Stimulated activated CD4-positive, alpha-beta T cell treated with anti-CD3 and anti-CD28 coated beads, Interleukin-1b, Interleukin-23, amount 100 ng/mL, for 1 hour (primary cell): ENCODE measurements at places on chromosomes 3 and 15.

- DNase-seq = peak; percentile 18
Observed at GRCh38 chr3:20043396-20043795, 3.1 kb downstream of the KAT2B start.

- no peak for DNase-seq
Observed at GRCh38 chr15:83919978-83920510, 266.1 kb downstream of the ADAMTSL3 start.

GRCh38 chr15:57184502-57184901 lies 191.8 kb upstream of the CGNL1 start:
- DNase-seq = no peak

DNA sequence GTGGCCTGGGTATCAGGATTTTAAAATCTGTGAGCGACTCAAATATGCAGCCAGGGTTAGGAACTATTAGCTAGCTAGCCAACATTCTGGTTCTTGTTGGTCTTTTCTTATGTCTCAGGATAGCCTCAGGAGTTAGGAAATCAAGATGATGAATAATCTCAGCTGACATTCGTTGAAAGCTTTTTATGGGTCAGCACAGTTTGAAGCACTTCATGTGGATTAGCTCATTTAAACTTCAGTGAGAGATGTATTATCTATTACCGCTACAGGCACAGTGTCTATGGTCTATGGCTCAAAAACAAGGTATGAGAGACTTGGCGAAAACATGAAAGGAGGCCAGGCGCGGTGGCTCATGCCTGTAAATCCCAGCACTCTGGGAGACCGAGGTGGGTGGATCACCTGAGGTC lies 187.5 kb upstream of the THRB start:
- no peak for DNase-seq

- no peak for DNase-seq
Observed at GRCh38 chr3:16075647-16076046, 98.8 kb upstream of the GALNT15 start.

DNA sequence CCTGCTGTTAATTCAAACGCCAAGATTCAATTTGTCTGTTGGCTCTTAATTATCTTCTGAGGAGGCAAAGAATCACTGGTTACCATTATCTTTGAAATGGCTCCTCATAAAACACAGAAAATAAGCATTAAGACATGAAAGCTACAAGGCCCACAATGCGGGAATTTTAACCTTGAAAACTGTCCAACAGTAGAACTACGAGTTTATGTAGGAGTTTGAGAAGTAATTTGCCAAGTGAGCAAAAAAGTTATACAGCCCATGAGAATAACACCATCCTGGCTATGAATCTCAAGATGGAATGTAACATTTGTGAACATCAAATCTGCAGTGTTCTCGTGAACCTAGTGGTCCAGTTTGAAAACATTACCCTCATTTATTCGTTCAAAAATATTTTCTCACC lies 172.5 kb downstream of the ALDH1A2 start:
- no peak for DNase-seq

GRCh38 chr3:150049317-150049716 lies 78.6 kb upstream of the PFN2 start:
- no peak for DNase-seq

DNA sequence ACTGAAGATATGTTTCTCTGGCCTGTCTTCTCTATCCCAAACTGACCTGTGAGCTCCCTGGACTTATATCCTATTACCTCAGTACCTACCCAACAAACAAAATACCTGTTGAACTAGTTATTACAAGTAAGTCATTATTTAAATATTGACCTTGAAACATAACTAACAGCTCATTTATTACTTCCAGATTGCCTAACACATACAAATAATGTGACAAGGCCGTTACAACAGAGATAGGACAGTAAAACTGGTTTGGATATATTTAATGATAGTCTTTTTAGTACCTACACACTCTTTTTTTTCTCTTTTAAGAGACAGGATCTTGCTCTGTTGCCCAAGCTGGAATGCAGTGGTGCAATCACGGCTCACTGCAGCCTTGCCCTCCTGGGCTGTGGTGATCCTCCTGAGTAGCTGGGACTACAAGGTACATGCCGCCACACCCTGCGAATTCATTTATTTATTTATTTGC lies 145.0 kb downstream of the ADAM10 start:
- DNase-seq = no peak

GRCh38 chr15:70932397-70932796 lies 39.8 kb downstream of the LRRC49 start:
- DNase-seq = no peak

- no peak for DNase-seq
Observed at GRCh38 chr3:150666167-150666566, 37.6 kb downstream of the ERICH6 start.

GRCh38 chr3:194364314-194364651 lies 5.3 kb downstream of the LRRC15 start:
- DNase-seq = no peak

GRCh38 chr3:187196573-187197334 lies 532 bp upstream of the RTP1 start:
- no peak for DNase-seq

DNA sequence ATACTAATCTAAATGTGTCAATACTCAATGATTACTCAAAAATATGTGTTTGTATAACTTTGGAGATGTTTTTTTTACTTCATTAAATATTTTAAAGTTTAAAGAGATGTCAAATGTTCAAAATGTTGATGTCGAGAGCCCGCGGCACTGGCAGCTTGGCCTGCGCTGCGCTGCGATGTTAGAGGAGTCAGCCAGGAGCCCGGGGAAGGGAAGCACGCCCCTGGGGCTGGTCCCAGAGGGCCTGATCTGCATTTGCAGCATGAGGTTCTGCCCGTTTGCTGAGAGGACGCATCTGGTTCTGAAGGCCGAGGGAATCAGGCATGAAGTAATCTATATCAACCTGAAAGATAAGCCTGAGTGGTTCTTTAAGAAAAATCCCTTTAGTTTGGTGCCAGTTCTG lies 66.4 kb upstream of the ATP2C1 start:
- no peak for DNase-seq

GRCh38 chr3:16050641-16051467 lies 123.6 kb upstream of the GALNT15 start:
- no peak for DNase-seq

DNA sequence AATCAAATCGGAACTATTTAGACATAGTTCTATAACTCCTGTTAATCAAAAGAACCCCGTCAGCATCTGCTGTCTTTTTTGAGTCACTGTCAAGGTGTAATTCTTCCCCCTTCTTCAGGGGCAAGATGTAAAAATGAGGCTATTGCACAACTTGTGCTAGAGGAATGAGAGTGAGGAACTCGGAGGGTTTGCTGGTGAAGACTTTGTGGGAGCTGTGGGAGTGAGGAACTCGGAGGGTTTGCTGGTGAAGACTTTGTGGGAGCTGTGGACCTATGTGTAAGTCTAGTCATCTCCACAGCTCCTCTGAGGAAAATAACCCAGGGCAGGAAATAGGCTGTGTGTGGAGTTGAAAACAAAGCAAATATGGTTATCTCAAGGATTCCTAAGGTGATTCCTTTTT lies 2.5 kb upstream of the CERS3 start:
- no peak for DNase-seq

- no peak for DNase-seq
Observed at GRCh38 chr15:38996111-38996631, 431.6 kb upstream of the RASGRP1 start.

DNA sequence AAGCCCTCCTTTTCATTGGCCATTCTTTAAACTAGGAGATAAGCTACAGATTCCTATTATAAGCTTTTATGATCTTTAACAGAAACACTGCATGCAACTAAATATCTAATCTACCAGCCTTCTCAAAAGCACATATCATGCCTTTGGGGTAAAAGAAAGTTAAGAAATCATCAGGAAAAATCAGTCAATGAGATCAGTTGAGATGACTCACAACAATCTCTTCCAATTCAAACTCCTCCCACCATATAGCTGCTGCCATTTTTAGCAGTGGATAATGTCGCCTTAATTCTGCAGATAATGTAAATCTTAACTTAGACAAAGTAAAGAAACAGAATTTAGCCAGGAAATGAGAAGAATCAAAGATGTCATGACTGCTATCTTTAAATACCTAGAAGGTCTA lies 135.2 kb upstream of the BCL6 start:
- no peak for DNase-seq

DNA sequence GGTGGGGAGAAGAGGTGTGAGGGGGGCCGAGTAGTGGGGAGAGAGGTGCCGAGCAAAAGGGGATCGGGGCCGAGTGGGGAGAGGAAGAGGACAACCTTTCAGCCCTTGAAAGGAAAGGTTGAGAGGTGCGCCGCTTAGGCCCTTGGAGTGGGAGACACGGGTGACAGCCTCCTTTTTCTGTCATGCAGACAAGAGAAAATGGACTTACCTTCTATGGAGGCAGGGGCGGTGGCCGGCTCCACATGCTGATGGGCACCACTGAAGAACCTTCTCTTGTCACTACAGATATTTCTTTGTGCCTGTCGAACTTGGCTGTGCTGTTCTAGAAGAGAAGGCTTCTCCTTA lies 421 bp downstream of the KLHL18 start:
- DNase-seq = no peak

GRCh38 chr3:27289769-27290413 lies 79.3 kb downstream of the NEK10 start:
- no peak for DNase-seq

DNA sequence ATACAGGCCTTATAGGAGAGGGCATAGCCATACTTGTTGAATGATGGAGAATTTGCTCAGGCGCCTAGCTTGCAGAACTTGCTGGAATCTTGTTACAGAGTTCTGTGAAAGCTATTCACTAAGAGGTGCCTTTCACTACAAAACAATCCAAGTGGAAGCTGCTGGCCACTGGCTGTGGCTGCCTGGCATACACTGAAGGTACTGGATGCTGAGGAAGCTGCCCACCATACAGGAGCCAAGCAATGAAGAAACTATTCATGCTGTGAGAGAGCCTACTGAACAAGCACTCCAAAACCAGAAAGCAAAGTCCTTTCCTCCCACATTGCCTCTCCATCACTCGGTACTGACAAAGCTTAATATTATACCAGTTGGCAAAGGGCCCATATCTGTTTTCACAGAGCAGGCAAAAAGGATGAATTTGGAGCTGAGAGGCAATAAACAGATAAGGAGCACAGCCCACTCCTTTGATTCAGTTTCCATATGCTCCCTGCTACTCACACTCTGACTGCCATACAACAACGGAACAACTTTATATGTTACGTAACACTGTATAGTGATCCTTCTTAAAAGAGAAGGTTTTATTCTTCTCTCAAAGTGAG lies 192.6 kb upstream of the ALCAM start:
- no peak for DNase-seq
